Activated T-helper 1 cell treated with anti-CD3 and anti-CD28 coated beads, Interleukin-2, amount 50 U/mL, for 16 hours (primary cell): ENCODE measurements at places on chromosomes 12 and 14.

GRCh38 chr12:47214771-47215170, 135.0 kb upstream of the AMIGO2 start:
- DNase-seq = no peak

- DNase-seq = no peak
Measured at GRCh38 chr12:25254271-25254880, 3.6 kb upstream of the KRAS start.

GRCh38 chr14:41446008-41446407, 160.7 kb upstream of the LRFN5 start:
- DNase-seq = no peak

GRCh38 chr12:131042834-131043245, 89.1 kb downstream of the ADGRD1 start:
- no peak for DNase-seq

DNA sequence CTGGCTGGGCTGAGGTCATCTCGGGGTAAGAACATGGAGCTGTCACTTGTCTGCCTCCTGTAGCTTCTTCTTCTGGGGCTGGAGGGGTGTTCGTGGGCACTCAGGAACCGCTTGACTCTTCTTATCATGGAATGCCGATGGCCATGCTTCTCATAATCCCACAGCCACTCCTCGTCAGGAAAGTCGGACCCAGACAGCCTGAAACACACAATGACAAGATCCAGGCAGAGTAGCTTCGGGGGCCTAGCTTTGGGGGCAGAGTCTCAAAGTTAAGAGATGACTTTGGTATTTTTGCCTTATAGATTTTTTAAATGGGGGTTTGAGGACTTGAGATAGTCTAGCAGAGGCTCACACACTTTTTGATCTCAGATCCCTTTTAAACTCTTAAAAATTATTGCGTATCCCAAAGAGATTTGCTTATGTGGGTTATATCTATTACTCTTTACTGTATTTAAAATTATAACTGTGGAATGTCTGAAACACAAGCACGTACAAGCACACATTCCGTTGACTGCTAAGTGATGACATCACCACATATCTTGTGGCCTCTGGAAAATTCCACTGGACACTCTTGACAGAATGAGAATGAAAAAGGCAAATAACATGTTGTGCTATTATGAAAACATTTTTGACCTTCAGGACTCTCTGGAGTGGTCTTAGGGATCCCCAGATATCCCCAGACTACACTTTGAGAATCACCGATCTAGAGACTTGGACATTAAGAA, 43.3 kb downstream of the BEST3 start:
- no peak for DNase-seq

DNA sequence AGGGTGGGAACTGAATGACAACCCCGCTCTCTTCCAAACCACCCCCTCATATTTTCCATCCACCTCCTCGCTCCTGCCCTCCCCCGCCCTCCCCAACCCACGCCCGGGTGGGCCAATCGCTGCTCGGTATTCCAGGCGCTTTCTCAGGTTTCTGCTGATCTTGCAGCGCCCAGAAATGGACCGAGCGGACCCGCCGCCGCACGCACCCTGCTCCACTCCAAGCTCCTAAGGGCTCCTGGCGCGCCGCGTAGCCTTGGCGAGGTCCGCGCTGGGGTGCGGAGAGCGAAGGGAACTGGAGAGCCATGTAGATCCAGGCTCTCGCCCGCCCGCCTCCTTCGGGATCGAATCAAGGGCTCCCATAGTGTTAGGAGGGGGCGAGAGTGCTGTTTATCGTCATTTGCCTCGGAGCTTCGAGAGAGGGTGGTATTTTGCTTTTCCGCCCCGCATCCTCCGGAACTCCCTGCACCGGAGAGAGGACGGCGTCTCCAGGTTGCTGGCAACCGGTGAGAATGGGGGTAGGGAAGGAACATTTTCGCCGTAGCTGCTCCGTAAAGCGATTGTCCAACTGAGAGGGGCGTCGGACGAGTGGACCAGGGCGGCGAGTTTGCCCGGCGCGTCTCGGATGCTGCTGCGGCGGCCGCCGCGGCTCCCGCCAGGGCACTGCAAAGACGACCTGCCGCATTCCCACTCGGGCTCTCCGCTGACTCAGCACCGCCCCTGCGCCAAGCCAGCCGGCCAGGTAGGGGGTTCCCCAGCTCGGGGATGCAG, at the start of gene KCNA1:
Gene KCNA1, plus strand, starts transcription at position 172 of the 768 bp plus-strand sequence. CDS start 1,474 bp downstream, outside the sequence.
- DNase-seq = no peak

GRCh38 chr12:121765573-121765972, 27.9 kb downstream of the RHOF start:
- no peak for DNase-seq

GRCh38 chr12:124388679-124389137, 93.8 kb downstream of the RFLNA start:
- DNase-seq = peak; percentile 8

DNA sequence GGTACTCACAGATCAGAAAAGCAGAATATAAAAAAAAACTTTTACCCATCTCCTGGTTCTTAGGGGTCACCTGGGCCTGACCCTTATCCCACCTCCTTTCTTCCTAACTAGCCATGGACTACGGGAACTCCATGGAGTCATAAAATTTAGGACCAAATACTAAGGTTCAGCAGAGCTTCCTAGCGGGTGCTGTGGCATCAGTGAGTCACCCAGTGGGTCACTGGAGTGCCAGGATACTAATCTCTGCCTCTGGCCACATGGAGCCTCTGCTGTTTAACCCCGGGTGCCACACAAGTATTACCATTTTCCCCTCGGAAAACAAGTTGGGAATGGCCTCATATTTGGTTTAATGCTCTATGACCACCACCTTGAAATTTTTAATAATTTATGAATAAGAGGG, 6.9 kb downstream of the ZBTB39 start:
- DNase-seq = no peak

- no peak for DNase-seq
Measured at GRCh38 chr12:14827043-14827442, 13.1 kb upstream of the SMCO3 start.

- DNase-seq = no peak
Measured at GRCh38 chr12:33265033-33265731, 174.4 kb downstream of the SYT10 start.

DNA sequence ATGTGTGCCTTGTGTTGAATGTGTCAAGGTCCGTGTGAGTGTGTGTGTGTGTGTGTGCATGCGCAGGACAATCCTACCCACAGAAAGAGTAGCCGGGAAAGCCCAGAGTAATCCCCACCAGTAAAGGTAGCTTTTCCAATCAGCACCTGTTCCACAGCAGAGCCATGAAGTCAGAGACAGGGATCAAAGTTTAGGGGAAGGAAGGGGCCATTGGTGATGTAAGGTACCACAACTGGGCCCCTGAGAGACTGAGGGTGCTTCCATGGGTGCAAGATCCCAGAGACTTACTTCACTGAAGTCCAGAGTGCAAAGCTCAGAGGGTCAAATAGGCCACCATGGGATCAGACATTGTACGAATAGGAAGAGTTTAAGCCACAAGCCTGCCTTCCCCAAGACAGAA, 20.5 kb downstream of the OR10P1 start:
- no peak for DNase-seq

DNA sequence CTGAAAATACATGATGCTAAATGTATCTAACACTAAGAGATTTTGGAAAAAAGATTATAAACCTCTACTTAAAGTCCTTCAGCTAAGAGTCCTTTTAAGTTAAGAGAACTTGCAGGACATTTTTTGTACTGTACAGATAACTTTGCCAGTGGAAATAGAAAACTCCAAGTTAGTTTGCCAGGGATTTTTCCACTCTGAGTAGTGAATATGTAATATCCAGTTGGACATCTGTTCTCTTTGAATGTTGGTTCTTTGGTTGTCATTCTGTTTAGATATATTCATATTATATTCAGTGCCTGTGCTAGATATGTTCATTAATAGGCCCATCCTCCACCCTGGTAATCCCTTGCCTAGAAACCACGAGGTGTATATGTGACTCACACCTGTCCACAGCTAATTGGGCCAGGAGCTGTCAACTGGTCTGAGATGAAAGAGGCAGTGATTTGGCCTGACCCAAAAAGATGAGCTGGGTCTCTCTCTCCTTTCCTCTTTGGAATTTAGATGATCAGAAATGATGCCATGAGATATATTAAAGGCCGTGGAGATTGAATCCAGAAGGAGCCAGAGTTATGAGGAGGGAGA, 261.0 kb upstream of the LRIG3 start:
- DNase-seq = no peak

DNA sequence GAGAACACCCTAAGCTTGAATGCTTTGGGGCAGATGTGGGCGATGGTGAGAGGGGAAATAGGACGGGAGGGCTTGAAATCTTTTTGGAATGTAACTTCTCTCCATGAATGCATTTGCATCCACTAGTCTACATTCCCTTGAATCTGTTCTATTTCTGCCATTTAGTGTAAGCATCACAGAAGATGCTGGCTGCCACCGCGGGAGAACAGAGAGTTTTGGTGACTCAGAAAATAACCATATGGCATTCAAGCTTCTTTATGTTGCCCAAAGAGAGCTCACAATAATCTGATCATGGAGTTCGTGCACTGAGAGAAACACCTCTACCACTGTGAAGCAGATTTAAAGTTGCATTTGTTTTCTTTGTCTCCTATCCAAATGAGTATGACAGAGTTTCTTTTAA, 52.6 kb upstream of the OTX2 start:
- no peak for DNase-seq

DNA sequence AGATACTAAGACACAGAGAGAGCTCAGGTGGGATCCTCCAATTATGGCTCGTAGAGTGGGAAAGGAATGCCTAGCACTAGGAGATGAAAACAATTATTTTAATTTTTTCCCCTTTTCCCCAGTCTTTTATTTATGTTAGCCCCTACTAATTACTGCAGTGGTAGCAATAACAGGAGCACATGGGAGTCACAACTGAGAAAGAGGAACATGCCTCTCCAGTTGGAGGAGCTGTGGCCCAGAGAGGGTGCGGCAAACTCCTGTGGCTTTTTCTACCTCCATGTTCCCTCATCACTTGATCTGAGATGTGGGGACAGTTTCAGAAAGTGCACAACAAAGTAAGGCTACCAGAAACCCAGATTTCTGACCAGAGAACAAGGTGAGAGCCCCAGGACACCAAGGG, 25.9 kb upstream of the POC1B start:
- DNase-seq = no peak

DNA sequence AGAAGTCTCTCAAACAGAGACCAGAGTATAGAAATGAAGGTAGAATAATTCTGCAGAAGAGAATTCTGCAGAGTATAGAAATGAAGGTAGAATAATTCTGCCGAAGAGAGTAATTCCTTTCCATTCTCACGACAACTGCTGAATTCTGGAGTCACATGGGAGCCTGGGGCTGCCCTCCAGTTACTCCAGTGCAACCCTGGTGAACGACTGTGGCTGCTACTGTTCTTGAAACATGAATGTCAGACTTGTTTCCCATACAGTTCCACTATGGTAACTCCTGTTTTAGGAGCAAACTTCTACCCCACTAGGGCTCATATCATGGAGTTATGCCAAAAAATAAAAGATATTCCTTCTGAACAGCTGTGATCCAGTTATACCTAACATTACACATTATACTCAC, 164.4 kb downstream of the KICS2 start:
- DNase-seq = no peak

DNA sequence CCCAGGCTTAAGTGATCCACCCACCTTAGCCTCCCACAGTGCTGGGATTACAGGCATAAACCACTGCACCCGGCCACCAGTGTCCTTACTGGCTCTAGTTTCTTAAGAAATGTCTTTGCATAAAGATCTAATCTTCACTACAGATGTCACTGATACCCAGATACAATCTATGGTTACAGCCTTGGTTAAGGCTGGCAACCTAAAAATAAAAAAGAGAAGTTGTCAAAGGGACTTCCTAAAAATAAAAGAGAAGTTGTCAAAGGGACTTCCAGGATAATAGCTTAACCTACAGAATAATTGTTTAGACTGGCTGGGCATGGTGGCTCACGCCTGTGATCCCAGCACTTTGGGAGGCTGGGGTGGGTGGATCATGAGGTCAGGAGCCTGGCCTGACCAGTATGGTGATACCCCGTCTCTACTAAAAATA, 27.6 kb downstream of the ETFBKMT start:
- DNase-seq = no peak

GRCh38 chr12:57477710-57478681, 1.7 kb downstream of the ARHGAP9 start:
- DNase-seq = no peak

- DNase-seq = no peak
Measured at GRCh38 chr14:104824353-104824997, 23.6 kb downstream of the ZBTB42 start.

GRCh38 chr12:98295681-98296080, 219.7 kb upstream of the TMPO start:
- no peak for DNase-seq

- no peak for DNase-seq
Measured at GRCh38 chr14:51053157-51053556, 41.7 kb downstream of the TRIM9 start.

GRCh38 chr12:128909653-128910052, 56.4 kb downstream of the GLT1D1 start:
- DNase-seq = no peak

GRCh38 chr12:11958221-11959091, 112.3 kb upstream of the BCL2L14 start:
- DNase-seq = no peak

- no peak for DNase-seq
Measured at GRCh38 chr12:14824012-14824634, 10.1 kb upstream of the SMCO3 start.

GRCh38 chr14:90184571-90185266, 71.6 kb upstream of the PSMC1 start:
- no peak for DNase-seq

DNA sequence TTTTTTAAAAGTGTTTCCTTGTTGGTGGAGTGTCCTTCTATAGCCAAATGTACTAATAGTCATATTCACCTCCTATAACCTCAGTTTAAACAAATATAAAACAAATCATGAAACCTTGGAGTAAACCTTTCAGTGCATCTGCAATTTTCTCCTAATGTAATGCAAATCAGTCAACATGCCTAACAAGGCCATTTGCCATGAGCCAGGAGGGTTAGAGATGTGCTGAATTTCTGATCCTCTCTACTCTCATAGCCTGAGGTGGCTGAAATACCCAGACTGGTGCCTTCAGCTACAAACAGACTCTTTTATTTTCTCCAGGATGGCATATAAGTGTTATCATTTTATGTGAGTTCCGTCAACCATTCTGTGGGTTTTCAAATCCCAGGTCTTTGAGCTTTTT, 908.1 kb downstream of the GALC start:
- no peak for DNase-seq

- no peak for DNase-seq
Measured at GRCh38 chr12:9605483-9605882, 2.2 kb downstream of the KLRB1 start.

GRCh38 chr12:103956509-103957027, 9.1 kb upstream of the TDG start:
- no peak for DNase-seq

GRCh38 chr14:54058505-54058904, 101.9 kb upstream of the BMP4 start:
- DNase-seq = no peak

DNA sequence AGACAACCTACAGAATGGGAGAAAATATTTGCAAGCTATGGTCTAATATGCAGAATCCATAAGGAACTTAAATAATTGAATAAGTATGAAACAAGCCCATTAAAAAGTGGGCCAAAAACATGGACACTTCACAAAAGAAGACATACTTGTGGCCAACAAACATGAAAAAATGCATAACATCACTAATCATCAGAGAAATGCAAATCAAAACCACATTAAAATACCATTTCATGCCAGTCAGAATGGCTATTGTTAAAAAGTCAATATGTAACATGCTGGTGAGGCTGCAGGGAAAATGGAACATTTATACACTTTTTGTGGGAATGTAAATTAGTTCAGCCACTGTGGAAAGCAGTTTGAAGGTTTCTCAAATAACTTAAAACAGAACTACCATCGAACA, 945.4 kb upstream of the FLRT2 start:
- DNase-seq = no peak

- DNase-seq = no peak
Measured at GRCh38 chr12:75790219-75790618, 241.4 kb downstream of the PHLDA1 start.
